8988T (cell line): ENCODE measurements at places on chromosomes 3 and 15.

DNA sequence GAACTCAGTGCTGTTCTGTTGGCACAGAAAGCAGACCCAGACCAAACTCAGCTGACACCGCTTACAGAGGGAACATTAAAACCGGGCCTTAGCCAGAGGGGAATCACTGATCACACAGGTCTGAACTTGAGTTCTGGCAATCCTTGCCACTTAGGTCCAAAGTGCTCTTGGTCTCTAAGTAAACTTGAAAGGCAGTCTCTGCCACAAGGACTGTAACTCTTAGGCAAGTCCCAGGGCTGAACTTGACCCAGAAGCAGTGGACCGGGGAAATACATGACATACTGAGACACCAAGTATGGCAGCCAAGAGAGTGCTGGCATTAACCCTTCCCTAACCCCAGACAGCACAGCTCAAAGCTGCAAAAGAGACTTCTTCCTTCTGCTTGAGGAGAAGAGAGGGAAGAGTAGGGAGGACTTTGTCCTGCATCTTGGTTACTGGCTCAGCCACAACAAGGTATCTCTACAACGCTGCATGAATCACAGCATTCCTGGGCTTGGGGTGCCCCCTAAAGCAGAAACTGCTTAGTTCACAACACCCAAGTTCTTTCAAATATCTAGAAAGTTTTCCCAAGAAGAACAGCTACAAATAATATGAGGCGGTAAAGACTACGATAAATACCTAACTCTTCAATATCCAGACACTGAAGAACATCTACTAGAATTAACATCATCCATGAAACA lies 32.5 kb downstream of the NAALADL2 start:
- no peak for DNase-seq

DNA sequence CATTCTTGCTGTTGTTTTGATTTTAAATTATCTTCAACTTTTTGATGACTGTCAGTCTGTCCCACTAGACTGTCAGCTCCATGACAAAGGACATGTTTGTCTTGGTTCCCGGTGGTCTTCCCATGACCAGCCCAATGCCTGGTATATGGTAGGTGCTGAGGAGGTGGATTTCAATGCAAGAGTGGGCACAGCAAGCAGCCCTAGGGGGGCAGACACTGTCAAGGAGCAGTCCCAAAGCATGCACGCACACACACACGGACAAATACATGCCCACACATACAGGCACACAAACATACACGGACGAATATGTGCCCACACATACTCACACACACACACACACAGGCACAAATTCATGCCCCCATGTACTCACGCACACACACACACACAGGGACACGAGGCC lies 12.0 kb downstream of the KLF15 start:
- no peak for DNase-seq

DNA sequence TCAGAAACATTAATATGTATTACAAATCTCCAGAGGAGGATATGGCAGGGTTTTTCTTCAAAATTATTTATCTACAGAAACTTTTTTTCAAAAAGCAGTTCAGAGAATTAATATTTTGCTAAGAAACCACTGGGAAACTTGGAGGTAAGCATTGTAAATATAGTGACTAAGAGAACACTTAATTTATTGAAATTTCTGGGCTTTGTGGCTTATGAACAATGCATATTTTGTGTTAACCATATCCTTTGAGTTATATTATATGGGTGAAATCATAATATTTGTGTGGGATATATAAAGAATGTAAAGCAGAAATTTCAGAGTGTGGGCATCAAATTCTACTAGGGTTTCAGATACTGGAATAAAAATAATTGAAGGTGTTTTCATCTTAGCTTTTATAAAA lies 1059.2 kb downstream of the ZPLD1 start:
- no peak for DNase-seq

- no peak for DNase-seq
These were observed 101.3 kb upstream of the EIF1B start for GRCh38 chr3:40208251-40208650.

GRCh38 chr15:38876621-38877020 lies 312.0 kb upstream of the RASGRP1 start:
- DNase-seq, result no peak

GRCh38 chr3:60497902-60498301 lies 753.4 kb downstream of the FHIT start:
- DNase-seq, result no peak

DNA sequence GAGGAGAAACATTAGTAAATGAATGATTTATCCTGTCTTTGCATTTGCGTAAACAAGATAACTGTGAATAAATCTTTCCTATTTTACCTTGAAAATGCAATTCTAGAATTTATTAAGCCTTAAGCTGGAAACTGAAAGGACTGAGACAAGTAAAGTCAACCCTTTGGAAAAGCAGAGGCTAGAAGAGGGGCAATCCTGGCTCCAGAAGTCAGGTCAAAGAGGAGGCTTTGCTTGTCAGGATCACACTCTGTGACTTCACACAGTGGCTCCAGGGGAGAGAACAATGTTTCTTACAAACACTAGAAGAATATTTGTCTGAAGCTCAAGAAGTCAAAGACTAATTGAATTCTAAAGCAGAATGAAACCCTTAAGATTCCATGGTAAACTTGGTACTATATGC lies 530.4 kb downstream of the NAALADL2 start:
- no peak for DNase-seq

DNA sequence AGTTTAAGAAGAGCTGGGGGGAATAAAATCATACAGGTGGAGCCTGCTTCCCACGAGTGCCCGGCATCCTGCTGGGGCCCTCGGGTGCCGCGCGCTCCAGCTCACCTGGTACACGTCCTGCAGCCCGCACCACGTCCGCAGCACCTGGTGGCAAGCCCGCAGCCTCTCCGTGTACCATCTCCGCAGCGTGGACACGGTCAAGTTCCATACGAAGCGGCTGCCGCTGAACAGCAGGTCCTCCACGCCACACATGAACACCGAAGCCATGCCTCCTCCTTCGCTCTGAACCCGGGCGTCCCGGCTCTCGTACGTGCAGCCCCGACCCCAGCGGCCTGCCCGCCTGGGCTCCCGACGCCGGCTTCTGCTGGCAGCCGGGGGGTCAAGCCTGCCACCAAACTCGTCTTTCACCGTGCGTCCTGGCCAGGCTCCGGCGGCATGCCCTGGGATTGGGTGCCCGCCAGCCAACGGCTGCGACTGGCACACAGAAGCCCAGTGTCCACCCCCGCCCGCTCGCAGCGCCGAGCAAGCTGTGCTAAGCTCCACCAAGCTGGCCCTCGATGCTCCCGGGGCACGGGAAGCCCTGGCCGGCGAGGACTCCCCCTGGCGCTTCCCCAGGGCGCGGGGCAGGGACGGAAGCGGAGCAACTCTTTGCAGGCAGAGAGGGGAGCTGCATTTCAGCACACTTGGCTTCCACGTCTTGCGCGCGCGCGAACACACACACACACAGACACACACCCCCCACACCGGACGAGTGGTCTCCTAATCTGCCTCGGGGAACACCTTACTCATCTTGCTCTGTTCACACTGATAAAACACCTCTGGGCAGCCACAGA lies at the start of gene FRMD4B:
TSS of gene FRMD4B (minus strand) at position 366 of the 833 bp plus-strand sequence. CDS start at position 267, 99 bp downstream.
- DNase-seq, result peak; percentile 47

DNA sequence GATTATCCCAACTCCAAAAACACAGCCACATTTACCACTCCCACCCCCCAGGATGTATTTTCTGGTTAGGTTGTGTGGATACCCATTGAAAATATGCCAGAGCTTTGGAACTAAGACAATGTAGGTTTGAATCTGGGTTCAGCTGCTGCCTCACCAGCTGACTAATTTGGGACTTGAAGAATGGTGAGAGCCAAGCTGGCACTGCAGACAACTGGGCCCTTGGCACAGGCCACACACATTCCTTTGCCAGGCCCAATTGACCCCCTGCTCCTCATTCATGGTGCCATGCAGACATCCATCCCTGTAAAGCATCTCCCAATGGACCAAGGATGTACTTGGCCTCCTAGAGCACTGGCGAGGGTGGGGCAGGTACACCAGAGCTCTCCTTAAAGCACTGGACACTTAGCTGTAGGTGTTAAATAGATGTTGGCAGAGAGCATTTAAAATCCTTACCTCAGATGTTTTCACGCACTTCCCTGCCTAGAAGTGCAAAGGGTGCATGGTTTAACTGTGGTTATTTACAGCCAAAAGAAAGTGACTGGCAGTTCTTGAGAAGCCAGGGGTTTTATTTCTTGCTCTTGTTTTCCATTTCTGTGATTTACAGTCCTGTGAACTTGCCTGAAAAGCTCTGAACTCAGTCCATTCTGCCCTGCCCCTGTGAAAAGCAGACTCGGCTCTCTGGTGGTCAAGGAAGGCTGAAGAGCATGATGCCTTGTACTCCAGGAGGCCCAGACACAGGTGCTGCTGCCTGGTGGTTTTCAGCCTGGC lies 138.5 kb downstream of the CLSTN2 start:
- DNase-seq, result no peak

- no peak for DNase-seq
These were observed 224.2 kb downstream of the MINAR1 start for GRCh38 chr15:79656151-79657000.

- no peak for DNase-seq
These were observed 40.0 kb downstream of the ARRDC4 start for GRCh38 chr15:98000249-98001203.

DNA sequence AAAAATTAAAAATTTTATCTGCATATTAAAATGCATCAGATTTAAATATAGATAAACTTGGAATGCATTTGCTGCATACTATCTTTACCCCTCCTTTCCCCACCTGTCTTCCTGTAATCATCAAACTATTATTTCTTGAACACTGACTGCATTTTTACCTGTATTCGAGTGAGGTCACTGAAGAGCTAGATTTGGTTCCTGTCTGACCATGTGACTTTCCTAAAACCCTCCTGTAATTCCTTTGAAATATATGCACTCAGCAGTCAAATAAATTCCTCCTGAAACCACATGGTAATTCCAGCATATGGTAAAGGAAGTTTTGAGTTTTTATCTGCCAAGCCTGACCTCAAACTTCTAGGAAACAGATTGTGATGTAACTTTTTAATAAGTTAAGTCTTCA lies 445.6 kb upstream of the FRG2C start:
- no peak for DNase-seq

GRCh38 chr3:114332342-114333179 lies 38.7 kb downstream of the TIGIT start:
- no peak for DNase-seq

- no peak for DNase-seq
These were observed 828.5 kb upstream of the NECTIN3 start for GRCh38 chr3:110243081-110243480.

- no peak for DNase-seq
These were observed 6.3 kb downstream of the PIGZ start for GRCh38 chr3:196962108-196962929.

DNA sequence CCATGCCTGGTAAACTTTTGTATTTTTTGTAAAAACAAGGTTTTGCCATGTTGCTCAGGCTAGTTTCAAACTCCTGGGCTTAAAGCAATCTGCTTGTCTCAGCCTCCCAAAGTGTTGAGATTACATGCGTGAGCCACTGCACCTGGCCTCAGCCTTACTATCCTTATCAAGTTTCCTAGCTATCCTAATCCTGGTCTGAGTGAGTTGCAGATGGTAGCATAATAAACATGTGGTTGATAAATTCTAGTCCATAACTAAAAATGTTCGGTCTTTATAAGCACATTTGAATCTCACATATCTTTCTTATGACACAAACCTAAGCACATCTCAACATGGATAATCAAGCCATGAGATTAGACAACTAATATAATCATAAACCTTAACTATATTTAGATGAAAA lies 18.5 kb downstream of the NPHP3 start:
- DNase-seq, result no peak

GRCh38 chr15:55403531-55403930 lies 4.6 kb downstream of the CCPG1 start:
- no peak for DNase-seq

GRCh38 chr3:31462050-31462569 lies 70.6 kb upstream of the STT3B start:
- no peak for DNase-seq

DNA sequence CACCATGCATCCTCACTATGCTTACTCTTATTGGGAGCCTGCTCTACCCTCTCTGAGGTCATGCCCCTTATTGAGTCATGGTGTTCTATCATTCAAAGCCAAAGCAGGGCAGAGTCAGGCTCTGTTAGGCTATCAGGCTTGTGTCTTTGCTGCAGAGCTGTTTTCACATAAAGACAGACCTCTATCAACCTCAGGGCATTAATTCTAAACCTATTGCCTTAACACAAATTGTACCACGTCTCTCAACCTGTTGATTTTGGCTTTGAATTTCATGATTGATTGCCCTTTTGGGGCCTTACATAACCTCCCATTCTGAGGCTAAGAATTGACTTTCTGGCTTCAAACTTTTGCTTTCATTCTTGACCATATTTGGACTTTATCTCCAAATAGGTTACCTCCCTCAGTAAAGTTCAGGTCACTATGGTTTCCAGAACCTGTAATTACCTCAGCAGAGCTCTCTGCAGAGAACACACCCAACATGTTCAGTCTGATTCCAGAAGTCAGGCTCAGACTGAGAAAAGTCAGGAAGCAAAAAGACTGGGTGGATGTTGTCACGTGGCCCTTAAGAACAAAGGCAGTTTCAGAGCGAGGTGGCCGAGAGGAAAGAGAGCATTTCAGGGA lies 221.4 kb upstream of the NANOGP8 start:
- DNase-seq, result no peak

- DNase-seq, result no peak
These were observed 23.4 kb downstream of the SACM1L start for GRCh38 chr3:45712434-45713110.

DNA sequence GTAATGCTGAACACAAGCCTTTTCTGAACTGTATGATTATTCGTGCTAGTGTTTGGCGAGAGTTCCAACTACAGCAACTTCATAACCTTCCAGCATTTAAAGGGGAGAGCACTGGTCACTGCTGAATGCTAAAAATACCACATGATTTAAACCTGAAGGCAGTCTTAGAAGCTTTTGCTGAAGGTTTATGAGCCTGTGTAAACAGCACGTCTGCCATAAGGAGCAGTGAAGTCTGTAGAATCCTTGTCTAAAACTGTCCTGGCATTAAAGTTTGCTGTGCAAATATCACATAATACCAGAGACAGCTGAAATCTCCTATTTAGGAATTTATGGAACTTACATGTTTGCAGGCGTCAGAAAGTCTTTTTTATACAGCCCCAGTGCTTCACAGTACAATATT lies 5.9 kb downstream of the SATB1 start:
- DNase-seq, result no peak

DNA sequence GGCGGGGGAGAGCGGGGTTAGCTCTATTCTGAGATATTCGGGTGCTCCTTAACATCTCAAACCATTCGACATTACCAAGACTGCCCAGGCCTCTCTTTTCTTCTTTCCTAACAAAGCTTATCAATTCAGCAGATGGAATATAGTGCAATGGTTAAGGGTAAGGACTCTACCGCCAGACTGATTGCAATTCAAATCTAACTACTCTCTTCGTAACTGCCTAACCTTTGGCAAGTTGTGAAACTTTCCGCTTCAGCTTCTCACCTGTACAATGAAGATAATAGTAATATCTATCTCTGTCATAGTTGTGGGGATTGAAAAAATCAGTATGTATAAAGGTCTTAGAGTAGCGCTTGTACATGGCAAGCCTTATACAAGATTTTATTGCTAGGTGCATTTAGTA lies 972 bp downstream of the UBA5 start:
- no peak for DNase-seq
